Activated CD8-positive, alpha-beta memory T cell treated with anti-CD3 and anti-CD28 coated beads, Interleukin-2, amount 10 ng/mL, durations not matched to agents 7 days and 5 days (primary cell): ENCODE measurements at places on chromosomes 4 and X. TPM values are rescaled to one million over a fixed set of nuclear protein-coding genes. Genes with fewer than 3 reads are reported as not detected.

- H3K4me3 ChIP-seq: no peak overlapping the region
- H3K27me3 ChIP-seq: peaks cover 2% of the 10 kb centered on the region
- H3K4me1 ChIP-seq: no peaks in the 10 kb centered on the region
- no peak overlapping the region for H3K27ac ChIP-seq
These were observed 66.9 kb downstream of the PTPN13 start for GRCh38 chr4:86661006-86661405.

GRCh38 chr4:152356428-152357034 is 179.4 kb downstream of the FBXW7 start:
- no peak for DNase-seq
- no peaks in the 10 kb centered on the region for H3K27me3 ChIP-seq
- H3K4me3 ChIP-seq: no peak overlapping the region
- H3K36me3 ChIP-seq: peaks cover 2% of the 10 kb centered on the region
- H3K27ac ChIP-seq: no peak overlapping the region

GRCh38 chrX:74133156-74133796 is 170.7 kb upstream of the ZCCHC13 start:
- H3K4me1 ChIP-seq: no peaks in the 10 kb centered on the region
- no peak for DNase-seq
- no peak overlapping the region for H3K4me3 ChIP-seq
- no peaks in the 10 kb centered on the region for H3K27me3 ChIP-seq
- no peak overlapping the region for H3K27ac ChIP-seq

- H3K27me3 ChIP-seq: no peaks in the 10 kb centered on the region
- no peak overlapping the region for H3K4me3 ChIP-seq
- no peak overlapping the region for H3K27ac ChIP-seq
- H3K36me3 ChIP-seq: peaks cover 36% of the 10 kb centered on the region
These were observed 30.0 kb downstream of the METAP1 start for GRCh38 chr4:99025506-99025905.

- H3K4me1 ChIP-seq: no peaks in the 10 kb centered on the region
- H3K27ac ChIP-seq: no peak overlapping the region
- H3K27me3 ChIP-seq: no peaks in the 10 kb centered on the region
- no peaks in the 10 kb centered on the region for H3K36me3 ChIP-seq
- H3K4me3 ChIP-seq: no peak overlapping the region
- DNase-seq: no peak
These were observed 90.1 kb downstream of the ANAPC4 start for GRCh38 chr4:25466966-25467697.

The UGT8 gene
- 0.63 TPM for total RNA-seq
